Sciatic nerve (tissue), 2 donors: ENCODE measurements at places on chromosomes 7 and 10. TPM values are rescaled to one million over a fixed set of nuclear protein-coding genes. Genes with fewer than 3 reads are reported as not detected.
A peak's percentile ranks its signal among the peaks of the same experiment; 100 is the strongest.

DNA sequence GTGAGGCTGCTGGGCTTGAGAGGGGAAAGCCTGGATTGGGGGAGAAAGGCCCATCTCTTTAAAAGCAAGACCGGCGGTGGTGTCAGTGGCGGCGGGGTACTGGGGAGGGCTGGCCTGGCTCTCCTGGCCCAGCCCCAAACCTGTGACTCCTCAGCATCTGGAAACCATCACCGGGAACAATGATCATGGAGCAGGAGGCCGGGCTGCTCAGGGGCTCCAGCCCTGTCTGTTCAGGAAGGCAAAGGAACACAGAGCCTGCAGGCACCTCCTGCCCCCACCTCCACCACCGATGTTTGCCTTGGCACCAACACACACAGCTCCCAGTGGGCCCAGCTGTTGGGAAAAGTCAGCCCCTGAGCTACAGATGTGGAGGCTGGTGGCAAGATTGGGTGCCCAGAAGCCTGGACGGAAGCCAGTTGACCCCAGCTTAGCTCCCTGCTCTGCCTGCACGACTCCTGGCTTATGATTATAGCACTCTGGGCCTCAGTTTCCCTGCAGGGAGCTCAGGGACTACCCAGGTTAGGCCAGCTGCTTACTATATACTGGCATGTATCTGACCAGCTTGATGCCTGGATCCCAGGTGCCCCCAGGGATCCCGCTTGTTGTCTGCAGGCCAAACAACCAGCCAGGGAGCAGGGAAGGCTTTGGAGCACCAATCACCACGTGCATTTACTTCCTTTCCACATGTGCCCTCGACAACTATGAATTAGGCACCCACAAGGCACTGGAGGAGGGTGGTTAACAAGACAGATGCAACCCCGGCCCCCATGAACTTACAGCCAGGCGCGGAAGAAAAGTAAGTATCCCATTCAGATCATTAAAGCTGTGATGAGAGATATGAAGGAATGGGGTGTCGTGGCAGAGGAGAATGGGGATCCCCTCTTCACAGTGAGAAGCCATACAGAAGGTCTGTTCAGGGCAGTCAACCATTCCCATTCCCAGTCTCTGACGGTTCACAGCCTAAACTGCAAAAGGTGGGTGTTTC, 37.3 kb downstream of the ZCCHC24 start:
- peak; percentile 84 for DNase-seq

- no peak for DNase-seq
These were observed 25.1 kb downstream of the ICA1 start for GRCh38 chr7:8236780-8237407.

LAMB1 gene
- 303 TPM for total RNA-seq

ZMYND11 gene
- total RNA-seq, result 106 TPM

OR2A7 gene
- 3.7 TPM for total RNA-seq
